Inflammatory macrophage treated with lipopolysaccharide for 4 hours (primary cell): ENCODE measurements at places on chromosomes 2 and 18.

DNA sequence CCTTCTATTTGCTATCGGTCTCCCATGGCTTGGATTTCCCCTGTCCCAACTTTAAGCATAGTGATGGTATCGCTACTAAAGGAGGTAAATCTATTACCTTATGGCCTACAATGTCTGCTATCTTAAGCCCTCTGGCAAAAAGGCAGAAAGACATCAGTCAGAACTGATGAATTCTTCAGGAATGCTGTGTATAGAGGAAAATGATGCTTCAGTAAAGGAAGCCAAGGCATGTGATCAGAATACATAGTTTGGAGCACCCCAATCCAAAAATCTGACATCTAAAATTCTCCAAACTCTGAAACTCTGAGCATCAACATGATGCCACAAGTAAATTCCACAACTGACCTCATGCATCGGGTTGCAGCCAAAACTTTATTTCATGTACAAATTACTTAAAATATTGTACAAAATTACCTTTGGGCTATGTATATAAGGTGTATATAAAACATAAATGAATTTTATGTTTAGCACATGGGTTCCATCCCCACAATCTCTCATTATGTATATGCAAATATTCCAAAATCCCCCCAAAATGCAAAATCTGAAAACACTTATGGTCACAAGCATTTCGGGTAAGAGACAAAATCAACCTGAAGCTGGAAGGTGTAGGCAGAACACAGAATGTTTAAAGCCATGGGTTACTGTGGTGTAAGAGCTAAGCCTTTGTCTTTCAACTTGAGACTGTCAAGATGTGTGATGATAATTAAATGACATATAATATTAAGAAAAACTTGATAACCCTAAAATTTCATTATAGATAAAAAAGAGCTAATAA, 66.2 kb downstream of the CUL3 start:
- DNase-seq: no peak

DNA sequence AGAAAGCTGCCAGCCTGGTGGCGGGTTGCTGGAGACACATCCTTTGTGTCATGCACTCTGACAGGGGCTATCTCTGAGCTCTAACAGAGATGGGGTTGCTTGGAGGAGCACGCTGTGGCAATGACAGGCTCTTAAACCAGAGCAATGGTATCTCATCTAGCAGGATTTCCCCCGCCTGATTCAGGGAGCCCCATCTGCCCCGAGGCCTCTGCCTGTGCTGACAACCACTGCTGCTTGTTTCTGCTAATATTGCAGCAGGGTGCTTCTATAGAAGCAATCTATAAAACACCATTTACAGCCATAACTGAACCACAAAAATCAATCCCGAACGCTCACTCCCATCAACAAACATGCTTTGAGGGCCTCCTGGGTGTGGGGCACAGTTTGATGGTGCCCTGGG, 12.8 kb upstream of the DNPEP start:
- DNase-seq: no peak

- DNase-seq: no peak
Measured at GRCh38 chr2:209582281-209582680, 158.4 kb downstream of the MAP2 start.

DNA sequence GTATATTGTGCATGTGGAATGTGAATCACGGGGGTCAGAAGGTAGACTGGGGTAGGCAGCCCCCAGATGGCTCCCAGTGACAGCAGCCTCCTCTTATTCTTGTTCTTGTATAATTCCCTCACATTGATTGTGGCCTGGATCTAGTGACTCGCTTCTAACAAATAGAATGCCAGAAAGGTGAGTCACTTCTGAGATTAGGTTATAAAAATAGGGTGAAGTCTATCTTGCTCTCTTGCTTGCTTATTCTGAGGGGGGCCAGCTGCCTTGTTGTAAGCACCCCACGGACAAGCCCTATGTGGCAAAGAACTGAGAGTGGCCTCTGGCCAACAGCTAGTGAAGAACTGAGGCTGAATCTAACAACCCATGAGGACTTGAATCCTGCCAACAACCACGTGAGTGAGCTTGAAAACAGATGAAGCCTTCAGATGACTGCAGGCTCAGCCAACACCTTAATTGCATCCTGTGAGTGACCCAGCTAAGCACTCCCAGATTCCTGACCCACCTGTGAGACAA, 15.6 kb upstream of the RMND5A start:
- DNase-seq: no peak

DNA sequence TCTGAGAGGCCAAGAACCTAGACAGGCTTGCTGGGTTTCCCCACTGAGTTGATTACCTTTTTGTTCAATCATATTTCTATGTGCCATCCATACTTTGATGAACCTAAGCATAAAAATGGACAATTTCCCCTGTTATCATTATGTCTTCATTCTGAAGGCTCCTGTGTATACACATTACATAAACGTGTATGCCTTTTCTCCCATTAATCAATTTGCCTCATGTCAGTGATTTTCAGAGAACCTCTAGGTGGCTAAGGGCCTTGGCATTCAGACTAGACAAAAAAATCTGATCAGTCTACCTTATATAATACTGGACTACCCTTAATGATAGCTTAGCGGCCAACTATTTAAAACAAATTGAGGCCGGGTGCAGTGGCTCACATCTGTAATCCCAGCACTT, 4.1 kb upstream of the PEX13 start:
- no peak for DNase-seq

DNA sequence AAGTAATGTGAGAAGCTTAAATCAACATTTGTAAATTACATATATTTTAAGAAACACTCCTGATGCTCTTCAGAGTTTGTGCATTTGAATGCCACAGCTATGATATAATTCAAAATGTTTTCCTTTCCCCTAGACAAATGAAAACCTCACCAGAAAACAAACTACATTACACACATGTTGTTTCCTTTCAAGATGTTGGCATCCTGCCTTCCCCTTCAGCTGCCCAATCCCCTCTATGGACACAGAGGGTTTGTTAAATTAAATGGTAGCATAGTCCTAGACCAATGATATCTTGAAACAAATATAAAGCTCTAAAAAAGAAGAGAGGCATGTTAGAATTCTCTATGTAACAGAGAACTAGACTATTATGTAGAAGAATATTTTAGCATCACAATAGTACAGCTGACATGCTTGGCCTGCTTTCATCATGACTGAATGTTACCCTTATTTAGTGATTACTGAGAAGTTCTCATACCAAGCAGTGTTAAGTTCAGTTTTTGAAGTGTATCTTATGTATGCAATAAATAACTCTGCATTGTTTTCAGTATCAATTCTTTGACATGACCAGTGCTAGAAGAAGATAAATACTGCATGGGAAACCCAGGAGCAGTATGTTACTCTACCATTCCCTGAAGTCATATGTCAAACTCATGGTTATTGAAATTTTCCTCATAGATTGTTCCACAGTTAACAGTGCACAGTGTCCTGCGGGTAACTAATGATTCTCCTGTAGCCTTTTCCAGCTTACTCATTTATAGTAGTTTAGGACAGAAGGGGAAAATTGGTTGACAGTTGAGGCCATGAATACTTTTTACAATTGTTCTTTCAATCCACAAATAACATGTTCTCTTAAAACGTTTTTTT, 316.3 kb upstream of the KCNJ3 start:
- no peak for DNase-seq

DNA sequence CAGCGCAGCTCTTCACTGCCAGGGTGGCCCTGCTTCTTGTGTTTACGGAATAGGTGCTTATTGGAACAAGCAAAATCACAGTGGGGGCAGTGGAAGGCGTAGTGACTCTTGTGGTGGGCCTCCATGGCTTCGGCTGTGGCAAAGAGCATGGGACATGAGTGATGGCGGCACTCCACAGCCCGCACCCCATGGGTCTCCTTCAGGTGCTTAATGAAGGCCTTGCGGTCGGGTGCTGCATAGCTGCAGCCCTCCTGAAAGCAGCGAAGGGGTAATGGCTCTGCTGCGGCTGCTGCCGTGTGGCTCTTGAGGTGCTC, 10.7 kb downstream of the ZNF142 start:
- DNase-seq: no peak

- peak; percentile 0 for DNase-seq
Measured at GRCh38 chr2:26692279-26692896, at the start of gene KCNK3. Gene KCNK3 (plus strand): TSS chr2:26692722. CDS start chr2:26692876, 154 bp downstream.

DNA sequence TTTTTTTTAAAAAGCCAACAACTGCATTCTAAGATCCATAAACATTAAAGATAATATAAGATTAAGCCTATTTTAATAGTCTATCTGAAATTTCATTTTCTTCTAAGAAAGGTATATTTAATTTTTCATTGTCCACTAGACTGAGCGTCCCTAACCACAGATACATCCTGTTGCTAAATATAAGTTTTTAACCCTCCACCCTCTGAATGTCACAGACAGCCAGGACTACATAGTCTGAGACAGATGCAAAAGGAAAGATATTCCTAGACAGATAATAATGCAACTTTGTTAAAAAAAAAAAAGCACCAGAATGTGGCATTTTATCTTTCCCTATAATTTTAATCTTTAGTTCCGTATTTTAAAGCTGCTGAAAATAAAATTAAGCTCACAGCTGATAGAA, 114.6 kb downstream of the ZEB2 start:
- no peak for DNase-seq

- DNase-seq: no peak
Measured at GRCh38 chr2:7706791-7707190, 789.6 kb downstream of the RNF144A start.

DNA sequence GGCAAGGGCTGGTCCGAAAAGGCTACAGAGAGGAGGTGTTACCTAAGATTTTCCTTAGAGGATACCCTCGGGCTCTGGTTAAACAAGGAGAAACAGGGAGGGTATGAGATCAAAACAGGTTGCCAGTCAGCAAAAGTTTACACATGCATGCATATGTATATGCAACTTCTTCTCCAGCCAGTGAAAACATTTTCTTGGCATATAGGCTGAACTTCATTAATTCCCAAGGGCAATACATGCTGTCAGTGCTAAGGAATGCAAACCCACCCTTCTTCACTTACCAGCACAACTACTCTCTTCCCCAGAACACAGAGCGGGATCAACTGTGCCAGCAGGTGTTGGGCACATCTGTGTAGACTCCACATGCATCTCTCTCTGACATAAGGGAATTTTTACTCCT, 176.0 kb downstream of the GFPT1 start:
- no peak for DNase-seq
